ENCODE measurements at places on chromosomes 7 and 10.
A peak's percentile ranks its signal among the peaks of the same experiment; 100 is the strongest.

DNA sequence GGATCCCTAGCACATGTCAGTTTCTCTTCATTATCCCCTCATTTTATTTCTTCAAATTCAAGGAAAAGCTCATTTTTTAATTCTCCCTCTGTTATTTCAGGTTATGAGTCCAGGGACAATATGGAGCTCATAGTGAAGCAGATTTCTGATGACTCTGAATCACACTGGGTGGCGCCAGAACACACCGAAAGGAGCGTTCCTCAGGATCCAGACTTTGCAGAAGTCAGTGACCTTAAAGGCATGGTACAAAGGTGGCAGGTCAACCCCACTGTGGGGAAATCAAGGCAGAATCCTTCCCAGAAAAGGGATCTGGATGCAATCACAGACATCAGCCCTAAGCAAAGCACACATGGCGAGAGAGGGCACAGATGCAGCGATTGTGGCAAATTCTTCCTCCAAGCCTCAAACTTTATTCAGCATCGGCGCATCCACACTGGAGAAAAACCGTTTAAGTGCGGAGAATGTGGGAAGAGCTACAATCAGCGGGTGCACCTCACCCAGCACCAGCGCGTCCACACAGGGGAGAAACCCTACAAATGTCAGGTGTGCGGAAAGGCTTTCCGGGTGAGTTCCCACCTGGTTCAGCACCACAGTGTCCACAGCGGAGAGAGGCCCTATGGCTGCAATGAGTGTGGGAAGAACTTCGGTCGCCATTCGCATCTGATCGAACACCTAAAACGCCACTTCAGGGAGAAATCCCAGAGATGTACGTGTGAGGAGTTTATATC lies 21.4 kb downstream of the ZKSCAN5 start:
- peak; percentile 66 for DNase-seq

- no peak for DNase-seq
Measured at GRCh38 chr10:31762316-31762715, 166.3 kb downstream of the ARHGAP12 start.

DNA sequence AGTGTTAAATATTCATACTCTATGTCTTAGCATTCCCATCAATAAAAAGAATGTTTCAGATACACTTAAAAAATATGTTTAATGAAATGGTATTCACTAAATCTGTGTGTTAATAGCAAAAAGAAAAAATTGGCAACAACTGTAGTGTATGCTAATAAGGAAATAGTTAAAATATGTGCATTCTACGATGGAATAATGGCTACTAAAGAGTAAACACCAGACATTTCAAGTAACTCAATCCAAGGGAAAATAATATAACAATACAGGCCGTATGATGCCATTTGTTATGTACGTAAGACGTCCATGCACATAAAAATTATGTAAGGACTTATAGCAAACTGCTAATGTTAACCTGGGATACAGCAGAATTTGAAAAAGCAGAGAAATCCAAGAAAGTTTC lies 46.6 kb downstream of the MAD1L1 start:
- DNase-seq, result no peak

DNA sequence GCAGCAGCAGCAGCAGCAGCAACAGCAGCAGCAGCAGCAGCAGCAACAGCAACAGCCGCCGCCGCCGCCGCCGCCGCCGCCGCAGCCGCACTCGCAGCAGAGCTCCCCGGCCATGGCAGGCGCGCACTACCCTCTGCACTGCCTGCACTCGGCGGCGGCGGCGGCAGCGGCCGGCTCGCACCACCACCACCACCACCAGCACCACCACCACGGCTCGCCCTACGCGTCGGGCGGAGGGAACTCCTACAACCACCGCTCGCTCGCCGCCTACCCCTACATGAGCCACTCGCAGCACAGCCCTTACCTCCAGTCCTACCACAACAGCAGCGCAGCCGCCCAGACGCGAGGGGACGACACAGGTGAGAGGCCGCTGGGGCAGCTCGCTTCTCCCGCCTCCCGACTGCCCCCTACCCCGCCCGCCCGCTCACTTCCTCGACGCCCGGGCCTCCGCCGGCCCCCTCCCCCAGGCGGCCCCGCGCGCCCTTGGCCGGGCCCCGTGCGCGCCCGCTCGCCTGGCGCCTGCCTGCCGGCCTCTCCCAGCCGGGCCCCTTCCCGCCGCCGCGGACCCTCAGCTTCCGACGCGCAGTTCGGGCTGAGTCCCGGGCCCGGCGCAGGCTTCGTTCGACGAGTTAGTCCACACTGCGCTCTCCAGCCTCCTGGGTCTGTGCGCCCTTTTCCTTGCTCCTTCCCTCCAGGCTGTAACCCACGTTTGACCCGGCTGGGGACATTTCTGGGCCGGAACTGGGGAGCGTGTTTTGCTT lies 882 bp downstream of the DLX6 start:
- DNase-seq, result peak; percentile 38

- no peak for DNase-seq
Measured at GRCh38 chr7:92997152-92997551, 120.6 kb downstream of the SAMD9 start.

DNA sequence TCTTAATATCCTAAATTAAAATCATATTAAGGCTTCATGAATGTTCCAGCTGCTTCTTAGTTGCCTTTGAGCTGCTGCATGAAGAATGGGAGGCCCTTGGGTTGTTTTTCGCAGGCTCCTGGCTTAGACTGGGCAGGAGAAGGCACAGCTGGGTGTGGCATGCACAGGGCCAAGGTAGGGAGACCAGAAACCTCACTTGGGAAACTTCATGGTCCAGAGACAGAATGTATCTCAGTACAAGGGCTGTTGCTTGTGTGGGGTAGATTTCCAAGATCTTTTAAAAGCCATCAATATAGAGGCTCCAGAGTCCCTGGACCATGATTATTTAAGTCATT lies 49.9 kb downstream of the BUB3 start:
- no peak for DNase-seq

GRCh38 chr7:98439484-98439883 lies 38.6 kb upstream of the BAIAP2L1 start:
- DNase-seq, result no peak

DNA sequence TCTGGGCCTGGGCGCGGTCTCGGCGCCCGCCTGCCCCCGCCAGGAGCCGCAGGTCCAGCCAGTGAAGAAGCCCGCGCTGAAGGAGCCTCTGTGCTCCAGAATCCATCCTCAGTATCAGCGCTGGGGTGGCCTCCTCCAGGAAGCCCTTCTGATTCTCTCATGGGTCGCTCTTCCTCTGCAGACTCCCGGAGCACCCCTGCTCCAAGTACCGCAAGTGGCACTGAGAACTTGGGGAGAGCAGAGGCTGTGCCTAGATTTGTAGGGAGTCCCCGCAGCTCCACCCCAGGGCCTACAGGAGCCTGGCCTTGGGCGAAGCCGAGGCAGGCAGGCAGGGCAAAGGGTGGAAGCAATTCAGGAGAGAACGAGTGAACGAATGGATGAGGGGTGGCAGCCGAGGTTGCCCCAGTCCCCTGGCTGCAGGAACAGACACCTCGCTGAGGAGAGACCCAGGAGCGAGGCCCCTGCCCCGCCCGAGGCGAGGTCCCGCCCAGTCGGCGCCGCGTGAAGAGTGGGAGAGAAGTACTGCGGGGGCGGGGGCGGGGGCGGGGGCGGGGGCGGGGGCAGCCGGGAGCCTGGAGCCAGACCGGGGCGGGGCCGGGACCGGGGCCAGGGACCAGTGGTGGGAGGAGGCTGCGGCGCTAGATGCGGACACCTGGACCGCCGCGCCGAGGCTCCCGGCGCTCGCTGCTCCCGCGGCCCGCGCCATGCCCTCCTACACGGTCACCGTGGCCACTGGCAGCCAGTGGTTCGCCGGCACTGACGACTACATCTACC lies at the start of gene ALOX5:
Gene ALOX5, plus strand, starts transcription at position 641 of the 774 bp plus-strand sequence. Its CDS starts 64 bp downstream, at position 705.
- DNase-seq, result peak; percentile 74

GRCh38 chr7:25694211-25694610 lies 457.8 kb upstream of the NFE2L3 start:
- no peak for DNase-seq

GRCh38 chr7:139051655-139052054 lies 15.8 kb upstream of the ZC3HAV1L start:
- DNase-seq, result no peak

DNA sequence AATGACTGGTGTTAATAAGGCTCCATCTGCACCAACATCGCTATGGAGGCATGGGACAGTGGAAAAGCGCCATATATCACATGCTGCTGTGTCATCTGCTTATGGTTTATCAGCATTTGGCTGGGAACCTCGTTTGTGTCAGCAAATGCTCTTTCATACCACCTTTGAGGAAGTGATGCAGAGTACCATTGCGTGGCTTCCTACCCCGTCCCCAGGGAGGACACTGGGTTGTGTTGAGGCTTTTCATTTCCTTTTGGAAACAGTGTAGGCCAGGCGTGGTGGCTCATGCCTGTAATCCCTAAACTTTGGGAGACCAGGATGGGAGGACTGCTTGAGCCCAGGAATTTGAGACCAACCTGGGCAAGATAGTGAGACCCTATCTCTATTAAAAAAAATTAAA lies 6.8 kb downstream of the TACR2 start:
- DNase-seq, result peak; percentile 40

DNA sequence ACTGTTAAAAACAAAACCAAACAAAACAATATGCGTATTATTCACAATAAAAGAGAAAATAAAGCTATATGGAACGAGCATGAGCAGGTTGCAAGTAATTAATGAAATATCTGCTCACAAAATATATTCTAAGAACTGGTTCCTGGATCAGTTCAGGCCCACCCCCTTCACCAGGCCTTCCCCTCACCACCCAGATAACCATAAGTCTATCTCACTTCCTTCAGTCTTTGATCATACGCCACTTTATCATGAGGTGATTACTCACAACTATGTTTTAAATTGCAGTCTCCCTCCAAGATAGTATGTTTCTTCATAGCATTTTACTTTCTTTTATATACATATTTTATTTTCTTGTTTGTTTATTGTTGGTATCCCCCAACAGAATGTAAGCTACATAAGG lies 263.1 kb upstream of the HGF start:
- peak; percentile 46 for DNase-seq

DNA sequence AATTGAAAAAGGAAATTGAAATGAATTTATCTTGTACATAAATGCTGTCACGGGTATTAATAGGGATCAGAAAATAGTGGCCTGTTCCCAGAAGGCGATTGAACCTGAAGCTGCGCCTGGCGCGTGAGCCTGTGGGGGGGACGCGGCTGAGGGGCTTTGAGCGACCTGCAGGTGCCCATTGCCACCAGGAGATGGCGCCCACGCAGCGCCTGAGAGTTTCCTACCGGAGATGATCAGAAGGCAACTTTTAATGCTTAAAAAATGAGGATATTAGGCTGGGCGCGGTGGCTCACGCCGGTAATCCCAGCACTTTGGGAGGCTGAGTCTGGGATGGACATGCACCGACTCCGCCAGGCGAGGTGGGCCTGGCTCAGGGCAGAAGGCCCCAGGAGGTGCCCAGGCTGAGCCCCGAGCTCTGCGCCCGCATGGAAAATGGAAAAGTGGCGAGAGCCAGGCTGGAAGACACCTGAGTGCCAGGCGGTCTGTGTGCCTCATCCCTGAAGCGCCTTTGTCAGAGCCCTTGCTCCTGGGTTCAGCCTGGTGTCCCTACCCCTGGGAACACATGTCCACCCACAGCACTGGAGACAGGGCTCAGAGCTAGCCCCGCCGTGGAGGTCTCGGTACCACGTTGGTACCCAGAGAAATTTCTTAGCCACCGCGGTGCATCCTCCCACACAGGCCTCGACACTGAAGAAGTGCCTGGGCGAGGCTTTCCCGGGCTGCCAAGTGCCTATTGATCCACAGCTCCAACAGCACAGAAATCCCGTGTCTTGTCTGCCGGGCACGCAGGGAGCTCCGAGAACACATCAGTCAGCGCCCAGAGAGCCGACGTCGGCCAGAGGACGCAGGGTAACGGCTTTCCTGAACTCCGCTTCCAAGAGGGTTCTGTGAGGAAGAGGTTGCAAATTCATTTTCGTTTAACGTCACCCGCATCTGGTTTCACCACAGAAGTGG lies 117.4 kb downstream of the INPP5A start:
- DNase-seq, result peak; percentile 78

DNA sequence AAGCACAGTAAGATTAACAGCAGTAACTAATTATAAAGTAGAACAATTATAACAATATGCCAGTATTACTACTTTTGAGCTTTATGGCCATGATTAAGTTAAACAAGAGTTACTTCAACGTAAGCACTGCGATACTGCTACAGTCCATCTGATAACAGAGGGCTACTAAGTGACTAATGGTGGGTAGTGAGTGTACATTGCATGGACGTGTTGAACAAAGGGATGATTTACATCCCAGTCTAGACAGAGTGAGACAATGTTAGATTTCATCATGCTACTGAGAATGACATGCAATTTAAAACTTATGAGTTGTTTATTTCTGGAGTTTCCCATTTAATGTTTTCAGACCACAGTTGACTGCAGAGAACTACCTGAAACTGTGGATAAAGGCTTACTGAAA lies 45.6 kb downstream of the TPST1 start:
- DNase-seq, result peak; percentile 7

DNA sequence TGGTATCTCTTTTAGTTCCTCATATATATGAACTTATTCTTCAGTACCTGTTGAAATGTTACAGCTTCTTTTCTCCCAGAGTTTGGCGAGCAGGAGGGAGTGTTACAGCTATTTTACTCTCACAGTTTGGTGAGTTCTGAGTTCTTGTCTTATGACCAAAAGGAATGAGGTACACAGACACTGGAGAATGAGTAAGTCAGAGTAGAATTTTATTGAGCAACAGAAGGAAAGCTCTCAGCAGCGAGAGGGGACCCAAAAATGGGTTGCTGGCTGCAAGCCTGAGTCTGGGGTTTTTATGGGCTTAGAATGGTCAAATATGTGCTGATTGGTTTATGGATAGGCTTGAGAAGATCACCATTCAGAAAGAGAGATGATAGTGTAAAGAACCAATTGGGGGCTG lies 175.2 kb downstream of the CDK14 start:
- no peak for DNase-seq

DNA sequence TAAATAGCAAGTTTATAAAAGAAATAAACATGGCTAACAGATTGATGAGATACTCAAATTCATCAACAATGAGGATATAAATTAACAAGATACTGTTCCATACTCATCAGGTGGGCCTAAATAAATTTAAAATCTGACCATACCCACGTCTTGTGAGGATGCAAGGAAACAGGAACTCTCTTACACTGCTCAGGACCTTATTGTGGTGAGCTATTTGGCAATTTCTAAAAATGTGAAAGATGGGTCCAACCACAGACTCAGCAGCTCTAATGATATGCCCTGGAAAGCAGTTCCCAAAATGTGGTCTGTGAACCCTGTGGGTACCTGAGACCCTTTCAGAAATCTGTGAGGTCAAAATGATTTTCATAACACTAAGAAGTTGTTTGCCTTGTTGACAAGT lies 21.5 kb downstream of the RPP38 start:
- DNase-seq, result peak; percentile 48

- DNase-seq, result no peak
Measured at GRCh38 chr7:44378744-44379143, 53.4 kb upstream of the CAMK2B start.

- peak; percentile 72 for DNase-seq
Measured at GRCh38 chr7:24587853-24588252, 14.6 kb downstream of the PALS2 start.

DNA sequence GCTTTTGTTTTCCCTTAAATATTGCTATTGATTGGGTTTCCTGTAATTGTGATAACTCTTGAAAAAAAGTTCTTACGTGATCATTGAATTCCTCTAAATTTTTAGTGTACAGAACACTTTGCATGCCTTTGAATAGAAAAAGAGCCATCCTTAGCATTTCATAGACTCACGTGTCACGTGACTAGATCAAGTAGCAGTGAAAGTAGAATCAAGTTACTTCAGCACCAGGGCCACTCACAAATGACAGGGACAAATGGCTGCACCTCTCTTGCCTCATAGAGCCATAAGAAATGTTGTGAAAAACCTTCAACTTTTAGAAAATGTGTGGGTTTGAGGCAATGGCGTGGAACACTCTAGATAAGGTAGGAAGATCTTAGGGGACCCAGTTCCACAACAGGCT lies 203.8 kb downstream of the ZEB1 start:
- no peak for DNase-seq

- no peak for DNase-seq
Measured at GRCh38 chr7:148398844-148399365, 191.7 kb upstream of the C7orf33 start.
